ENCODE measurements at places on chromosomes 7 and 10.
A peak's percentile ranks its signal among the peaks of the same experiment; 100 is the strongest.

GRCh38 chr10:511849-512191, 177.6 kb downstream of the DIP2C start:
- no peak for DNase-seq

GRCh38 chr7:1364906-1365570, 94.2 kb downstream of the MICALL2 start:
- DNase-seq = no peak

DNA sequence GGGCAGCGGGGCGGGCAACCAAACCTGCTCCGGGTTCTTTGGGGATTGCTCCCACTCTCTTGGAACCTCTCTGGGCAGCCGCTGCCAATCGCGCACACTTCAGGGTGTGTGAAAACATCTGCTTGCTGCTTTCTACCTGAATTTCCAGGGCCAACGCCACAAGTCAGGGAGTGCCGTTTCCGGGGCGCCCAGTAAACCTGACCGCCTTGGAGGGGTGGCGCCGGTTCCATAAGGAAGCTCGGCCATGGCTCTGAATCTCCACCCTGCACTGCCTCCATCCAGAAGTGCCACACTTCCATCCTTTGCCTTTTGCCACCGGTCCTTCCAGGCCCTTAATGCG, 679 bp upstream of the AFAP1L2 start:
- DNase-seq = no peak

DNA sequence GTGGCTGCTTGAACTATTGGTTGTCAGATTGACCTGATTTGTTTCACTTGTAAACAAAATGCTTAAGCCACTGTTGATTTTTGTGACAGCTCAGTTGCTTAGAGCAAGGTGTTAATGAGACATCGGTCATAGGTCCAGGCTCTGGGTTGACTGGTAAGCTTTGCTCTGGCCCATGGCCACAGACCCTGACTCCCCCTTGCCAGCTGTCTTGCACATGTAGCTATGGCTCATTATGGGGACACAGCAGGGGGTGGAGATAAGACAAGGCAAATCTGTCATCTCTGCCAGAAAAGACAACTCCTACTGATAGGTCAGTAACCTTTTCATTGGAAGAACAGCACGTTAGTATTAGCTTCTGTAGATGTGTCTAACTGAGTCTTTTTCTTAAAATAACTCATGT, 95.3 kb downstream of the KAT6B start:
- DNase-seq = no peak

- peak; percentile 29 for DNase-seq
These were observed 113.2 kb upstream of the RHEB start for GRCh38 chr7:151632750-151633515.

GRCh38 chr7:96241855-96242254, 80.0 kb downstream of the SLC25A13 start:
- no peak for DNase-seq

DNA sequence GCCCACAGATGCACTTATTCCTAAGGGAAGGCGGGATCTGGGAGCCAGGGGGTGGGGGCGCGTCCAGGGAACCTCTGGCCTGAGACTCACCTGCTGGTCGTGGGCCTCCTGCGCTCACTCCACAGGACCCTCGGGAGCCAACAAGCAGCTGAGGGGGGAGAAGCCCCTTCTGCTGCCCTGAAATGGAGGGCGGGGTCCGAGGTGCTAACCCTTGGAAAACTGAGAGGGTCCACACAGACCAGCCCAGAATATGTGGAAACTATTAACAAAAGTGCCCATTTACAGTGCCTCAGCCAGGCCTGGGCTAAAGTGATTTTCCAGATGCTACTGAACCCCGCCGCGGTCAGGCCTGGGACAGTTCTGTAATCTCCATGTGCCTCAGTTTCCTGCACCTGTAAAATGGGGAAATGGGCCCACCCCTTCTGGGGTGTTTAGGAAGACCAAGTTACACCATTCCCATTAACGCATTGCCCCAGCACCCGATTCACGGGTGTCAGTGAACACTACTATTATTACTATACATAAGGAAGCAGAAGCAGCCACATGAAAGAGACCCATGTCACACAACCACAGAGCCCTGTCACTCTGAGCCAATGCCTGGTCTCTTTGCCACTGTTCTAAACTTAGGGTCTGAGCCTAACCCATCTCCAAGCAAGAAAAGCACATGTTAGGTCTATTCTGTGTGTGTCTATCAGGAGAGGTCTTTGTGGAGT, 630 bp upstream of the VSTM4 start:
- no peak for DNase-seq

DNA sequence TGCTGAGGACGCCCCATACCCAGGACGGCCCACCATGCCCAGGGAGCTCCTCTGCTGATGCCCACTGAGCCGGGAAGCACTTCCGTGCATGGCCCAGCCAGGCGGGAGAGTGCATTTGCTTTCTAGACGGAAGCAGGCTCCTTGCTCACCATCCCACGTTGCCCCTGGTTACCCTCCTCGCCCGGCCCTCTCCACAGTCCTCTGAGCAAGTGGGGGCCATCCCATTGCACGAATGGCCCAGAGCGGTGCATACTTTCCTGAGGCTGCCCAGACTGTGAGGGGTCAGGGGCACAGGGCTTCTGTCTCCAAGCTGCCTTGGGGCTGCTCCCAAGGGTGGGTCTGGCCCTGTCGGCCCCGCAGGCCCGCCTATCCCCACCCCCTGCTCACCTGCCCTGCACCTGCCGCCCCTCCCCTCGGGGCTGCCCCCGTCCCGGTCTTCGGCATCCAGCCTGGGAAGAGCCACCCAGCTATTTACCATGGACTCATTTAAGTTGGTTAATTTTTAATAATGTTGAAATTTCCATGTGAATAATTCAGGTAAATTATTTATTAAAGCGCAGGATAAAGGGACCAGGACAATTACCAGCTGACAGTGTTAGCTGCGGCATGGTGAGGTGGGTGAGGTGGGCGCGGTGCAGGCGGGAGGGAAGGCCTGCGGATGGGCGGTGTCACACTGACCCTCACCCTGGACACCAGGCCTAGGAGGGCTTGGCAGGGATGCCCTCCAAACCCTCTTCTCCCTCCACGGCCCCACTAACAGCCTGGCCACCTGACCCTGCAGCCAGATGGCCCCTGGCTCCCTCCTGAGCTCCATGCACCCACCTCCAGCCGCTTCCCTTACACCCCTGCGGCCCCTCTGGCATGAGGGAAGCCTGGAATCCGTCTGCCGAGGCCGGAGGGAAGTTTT, 104.4 kb downstream of the MICALL2 start:
- no peak for DNase-seq

DNA sequence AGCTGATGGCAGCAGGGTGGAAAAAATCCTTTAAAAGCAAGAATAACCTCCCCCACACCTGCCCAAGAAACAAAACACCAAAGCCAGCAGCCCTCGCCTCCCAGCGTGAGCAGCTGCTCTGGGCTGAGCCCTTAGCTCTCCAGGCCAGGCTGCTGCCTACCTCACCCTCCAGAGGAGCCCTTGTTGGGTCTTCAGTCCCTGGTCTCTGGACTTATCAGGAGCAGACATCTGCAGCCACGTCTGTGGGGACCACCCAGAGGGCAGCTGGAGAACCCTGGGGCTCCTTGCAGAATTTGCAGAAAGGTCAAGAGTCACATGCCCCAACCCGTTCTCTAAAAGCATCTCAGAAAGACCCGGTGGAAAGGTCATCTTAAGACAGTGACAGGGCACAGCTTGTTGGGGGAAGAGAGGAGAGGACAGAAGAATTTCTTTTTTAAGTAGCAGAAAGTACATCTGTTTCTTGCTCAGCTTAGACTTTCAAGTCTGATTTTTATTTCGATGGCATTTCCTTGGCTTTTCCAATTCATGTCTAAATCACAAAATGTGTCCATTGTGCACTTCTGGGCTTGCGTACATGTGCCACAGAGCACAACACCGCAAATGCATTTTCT, 425.7 kb upstream of the NFE2L3 start:
- no peak for DNase-seq

GRCh38 chr10:72106154-72106849, 18.0 kb upstream of the SPOCK2 start:
- no peak for DNase-seq

DNA sequence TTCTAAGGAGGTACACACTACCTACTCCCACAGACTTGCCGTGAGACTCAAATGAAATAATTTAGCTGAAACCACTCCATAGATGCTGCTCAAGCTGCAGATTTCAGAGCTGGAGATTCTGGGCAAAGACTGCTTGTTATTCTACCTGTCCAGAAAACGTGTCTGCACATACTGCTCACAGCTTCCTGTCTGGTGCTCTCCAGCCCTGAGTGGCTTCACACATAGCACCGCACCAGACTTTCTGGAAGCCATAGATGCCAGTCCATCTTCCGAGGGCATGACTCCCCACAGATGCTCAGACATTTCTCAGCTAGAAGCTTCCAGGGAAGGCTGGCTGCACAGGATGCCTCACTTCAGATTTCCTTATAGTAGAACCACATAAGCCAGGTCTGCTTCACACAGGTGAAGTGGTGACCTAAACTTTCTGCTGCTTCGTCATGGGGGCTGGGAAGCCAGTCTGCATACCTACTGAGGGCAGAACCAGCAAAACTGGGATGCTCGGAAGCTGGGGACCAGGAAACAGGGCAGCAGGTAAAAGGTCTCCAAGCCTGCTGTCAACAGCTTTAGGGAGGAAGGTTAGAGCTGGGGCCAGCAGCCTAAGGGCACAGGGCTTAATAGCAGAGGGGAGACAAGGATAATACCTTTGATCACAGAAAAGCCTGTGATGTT, 18.2 kb downstream of the CCDC6 start:
- no peak for DNase-seq

DNA sequence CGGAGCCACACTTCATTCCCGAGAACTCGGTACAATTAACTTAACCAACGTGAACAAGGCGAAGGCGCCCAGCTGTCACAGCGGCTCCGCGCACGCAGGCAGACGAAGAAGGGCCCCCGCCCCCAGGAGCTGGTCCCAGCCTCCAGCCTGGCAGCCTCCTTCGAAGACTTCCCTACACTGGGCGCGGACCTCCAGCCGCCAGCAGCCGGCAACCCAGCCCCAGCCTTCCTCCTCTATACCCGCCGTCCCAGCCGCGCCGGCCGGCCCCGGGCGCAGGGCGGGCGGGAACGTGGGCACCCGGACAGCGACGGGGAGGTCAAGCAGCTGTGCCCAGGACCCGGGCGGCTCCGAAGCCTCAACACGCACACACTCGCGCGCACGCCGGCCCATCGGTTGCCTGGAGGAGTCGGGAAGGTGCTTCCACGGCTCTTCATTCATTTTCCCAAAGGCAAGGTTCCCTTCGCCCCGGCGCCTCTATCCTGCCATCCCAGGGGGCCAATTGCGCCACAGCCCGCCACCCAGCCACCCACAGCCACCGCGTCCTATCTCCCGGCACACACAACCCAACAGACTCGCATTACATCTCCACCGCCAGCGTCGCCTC, 1.6 kb downstream of the CHST15 start:
- no peak for DNase-seq

DNA sequence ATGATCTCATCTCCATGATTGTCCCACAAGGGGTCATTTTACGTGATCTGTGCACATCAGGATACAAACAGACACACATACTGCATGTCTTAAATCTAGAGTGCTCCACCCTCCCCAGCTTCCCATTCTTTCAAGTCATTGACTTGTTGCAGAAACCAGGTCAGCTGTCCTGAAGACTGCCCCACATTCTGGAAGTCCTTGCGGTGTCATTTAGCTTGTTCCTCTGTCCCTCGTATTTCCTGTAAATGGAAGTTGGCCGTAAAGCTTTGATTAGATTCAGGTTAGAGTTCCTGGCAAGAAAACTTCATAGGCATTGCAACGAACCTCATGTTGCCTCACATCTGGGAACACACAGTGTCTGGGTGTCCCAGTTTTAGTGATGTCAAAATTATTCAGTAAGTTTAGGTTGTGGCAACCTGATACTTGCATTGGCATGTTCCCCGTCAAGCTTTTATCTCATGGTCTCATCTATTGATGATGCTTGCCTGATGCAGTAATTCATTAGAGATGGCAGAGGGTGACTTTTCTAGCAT, 417.4 kb upstream of the GALNT17 start:
- DNase-seq = no peak

GRCh38 chr10:821322-821721, 110.2 kb downstream of the LARP4B start:
- DNase-seq = no peak

DNA sequence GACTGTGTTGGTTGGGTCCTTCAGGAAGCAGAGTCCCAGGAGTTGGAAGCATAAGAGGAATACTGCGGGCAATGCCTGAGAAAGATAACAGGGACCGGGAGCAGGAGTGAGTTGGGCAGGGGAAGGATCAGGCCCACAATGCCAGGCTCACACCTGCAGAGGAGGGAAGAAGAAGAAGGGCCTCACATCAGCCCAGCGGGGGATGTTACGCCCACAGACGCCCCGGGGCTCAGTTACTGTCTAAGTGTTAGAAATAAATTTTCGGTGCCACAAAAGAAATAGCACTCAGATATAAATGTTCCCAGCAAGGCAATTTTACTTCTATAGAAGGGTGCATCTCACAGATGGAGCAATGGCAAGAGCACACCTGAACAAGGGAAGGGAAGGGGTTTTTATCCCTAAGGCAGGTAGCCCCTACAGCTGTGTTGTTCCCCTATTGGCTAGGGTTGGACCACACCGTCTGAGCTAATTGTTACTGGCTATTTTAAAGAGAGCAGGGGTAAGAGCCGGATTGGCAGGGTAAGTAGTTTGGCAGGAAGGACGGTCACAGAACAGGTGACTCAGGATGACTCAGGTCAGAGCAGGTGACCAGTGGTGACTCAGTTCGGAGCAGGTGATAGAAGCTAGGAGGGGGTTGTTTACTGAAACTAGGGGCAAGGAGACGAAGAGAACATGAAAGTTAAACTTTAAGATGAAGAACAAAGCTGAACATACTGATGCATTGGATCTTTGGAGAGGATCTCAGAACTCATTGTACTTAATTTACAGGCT, at the start of gene NOS3:
Gene NOS3 (plus strand): TSS at position 602 of the 771 bp plus-strand sequence. CDS start 2,787 bp downstream, outside the sequence.
- DNase-seq = no peak

- DNase-seq = no peak
These were observed 106.2 kb downstream of the ITIH5 start for GRCh38 chr10:7560519-7560918.

DNA sequence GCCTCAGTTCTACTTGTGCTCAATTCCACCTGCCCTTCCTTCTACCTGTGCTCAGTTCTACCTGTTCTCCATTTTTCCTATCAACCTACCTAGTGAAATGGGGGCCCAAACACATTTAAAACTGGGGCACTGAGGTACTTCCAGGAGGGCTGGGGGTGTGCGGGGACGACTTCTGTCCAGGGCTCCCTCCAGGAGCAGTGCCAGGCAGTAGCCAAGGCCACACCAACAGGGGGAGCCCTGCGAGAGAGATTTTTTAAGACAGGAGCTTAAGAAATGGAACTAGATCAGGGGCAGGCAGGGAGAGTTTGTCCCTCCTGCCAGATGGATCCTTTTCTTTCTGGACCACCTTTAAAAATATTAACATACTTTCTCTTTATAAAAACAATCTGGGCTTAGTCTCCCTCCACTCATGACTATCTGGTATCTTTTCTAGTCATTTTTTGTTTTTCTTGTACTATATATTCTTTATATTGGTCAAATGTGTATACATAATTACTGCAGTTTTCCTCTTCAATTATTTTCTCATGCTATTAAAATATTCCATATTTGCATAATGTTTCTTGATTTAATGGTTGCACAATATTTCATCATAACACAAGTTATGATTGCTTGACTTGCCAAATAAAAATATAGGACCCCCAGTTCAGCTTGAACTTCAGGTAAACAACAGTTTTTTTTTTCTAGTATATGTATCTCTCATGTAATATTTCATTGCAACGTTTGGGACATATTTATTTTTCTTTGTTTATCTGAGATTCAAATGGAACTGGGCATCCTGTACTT, 47.3 kb upstream of the INSYN2A start:
- DNase-seq = no peak

GRCh38 chr7:29552392-29552791, 11.2 kb upstream of the PRR15 start:
- no peak for DNase-seq
